ENCODE measurements at places on chromosomes 12 and 14. TPM values are rescaled to one million over a fixed set of nuclear protein-coding genes. Genes with fewer than 3 reads are reported as not detected.

DNA sequence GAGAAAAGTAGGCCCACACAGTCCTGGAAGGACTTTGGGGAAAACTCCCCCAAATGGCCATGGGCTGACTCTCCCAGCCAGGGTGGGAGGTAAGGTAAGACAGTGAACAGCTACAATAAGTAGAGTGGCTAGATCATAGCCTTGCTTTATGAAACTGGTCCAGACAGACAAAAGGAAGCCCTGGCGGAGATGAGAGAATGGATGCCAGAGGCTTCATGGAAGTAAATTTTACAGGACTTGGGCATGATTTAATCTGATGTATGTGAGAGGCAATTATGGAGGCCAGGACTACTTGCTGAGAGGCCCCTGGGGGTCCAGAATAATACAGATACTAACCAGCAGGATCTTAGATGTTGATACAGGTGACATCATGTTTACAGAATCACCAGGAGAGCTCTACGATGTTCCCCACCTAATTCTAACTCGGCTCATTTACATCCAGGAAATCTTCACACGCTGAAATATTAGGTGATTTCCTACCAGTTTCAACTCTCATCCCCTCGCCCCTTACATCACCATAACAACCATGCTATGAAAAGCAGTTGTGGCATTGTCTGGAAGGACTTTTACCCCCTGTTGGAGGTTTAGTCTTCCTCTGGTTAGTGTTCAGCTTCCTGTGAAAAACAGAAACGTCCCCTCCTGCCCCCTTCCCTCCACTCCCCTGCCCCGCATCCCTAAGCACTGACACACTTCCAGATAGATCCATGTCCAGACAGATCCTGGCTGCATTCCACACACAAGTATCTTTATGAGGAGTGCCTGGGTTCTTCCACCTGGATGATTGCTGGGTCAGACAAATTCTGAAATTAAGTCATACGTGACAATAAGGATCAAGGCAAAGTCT is 39.5 kb upstream of the NT5DC3 start:
- DNase-seq, result no peak
- H3K36me3 ChIP-seq, result no peaks in the 10 kb centered on the region
- H3K4me3 ChIP-seq, result no peak overlapping the region
- H3K4me1 ChIP-seq, result no peaks in the 10 kb centered on the region
- H3K27ac ChIP-seq, result no peak overlapping the region
- H3K27me3 ChIP-seq, result no peaks in the 10 kb centered on the region

DNA sequence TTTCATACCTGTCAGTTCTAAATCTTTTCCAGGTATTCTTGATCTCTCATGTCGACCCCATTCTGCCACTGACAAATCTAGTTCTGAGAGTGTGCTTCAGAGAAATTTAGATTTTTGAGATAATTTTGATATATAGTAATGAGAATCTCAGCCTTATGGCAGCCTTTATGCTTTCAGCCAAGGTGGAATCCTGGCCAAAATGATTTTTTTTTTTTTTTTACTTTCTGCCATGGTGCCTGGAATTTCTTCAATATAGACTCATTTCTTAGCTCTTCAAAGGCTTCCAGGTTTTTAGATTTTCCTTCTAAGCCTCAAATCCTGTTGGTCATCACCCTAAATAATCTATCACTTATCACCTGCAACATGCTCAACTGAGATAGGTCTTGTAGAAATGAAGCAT is 926.6 kb downstream of the NRXN3 start:
- H3K27ac ChIP-seq, result no peak overlapping the region
- H3K4me1 ChIP-seq, result no peaks in the 10 kb centered on the region
- no peaks in the 10 kb centered on the region for H3K27me3 ChIP-seq
- H3K36me3 ChIP-seq, result no peaks in the 10 kb centered on the region
- no peak for DNase-seq
- H3K4me3 ChIP-seq, result no peak overlapping the region

DNA sequence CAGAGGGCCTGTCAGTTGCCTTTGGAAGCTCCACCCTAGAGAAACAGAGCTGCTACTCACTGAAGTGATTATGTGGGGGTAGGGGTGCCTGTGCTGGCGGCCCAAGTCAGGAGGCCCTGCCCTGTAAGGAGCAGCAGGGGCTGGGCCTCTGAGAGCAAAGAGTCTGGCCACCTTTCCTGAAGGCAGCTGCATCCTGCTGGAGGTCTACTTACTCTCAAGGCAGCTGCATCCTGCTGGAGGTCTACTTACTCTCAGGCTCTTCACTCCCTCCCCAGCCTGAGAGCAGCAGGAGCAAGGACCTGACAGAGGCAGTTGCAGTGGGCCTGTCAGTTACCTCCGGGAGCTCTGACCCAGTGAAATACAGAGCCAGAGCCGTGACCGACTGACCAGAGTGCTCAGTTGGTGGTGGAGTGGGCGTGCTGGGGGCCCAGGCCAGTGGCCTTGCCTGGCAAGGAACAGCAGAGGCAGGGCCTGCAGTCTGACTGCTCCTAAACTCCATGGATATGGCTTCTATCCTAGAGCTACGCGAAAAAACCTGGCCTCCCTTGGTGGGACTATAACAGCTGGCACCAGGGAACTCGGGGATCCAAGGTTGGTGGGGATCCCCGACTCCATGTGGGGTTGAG is 32.3 kb downstream of the RAD51B start:
- no peak overlapping the region for H3K27ac ChIP-seq
- H3K36me3 ChIP-seq, result no peaks in the 10 kb centered on the region
- no peaks in the 10 kb centered on the region for H3K4me1 ChIP-seq
- no peaks in the 10 kb centered on the region for H3K27me3 ChIP-seq

The ASCL1 gene
- 0.81 TPM for polyA plus RNA-seq

DNA sequence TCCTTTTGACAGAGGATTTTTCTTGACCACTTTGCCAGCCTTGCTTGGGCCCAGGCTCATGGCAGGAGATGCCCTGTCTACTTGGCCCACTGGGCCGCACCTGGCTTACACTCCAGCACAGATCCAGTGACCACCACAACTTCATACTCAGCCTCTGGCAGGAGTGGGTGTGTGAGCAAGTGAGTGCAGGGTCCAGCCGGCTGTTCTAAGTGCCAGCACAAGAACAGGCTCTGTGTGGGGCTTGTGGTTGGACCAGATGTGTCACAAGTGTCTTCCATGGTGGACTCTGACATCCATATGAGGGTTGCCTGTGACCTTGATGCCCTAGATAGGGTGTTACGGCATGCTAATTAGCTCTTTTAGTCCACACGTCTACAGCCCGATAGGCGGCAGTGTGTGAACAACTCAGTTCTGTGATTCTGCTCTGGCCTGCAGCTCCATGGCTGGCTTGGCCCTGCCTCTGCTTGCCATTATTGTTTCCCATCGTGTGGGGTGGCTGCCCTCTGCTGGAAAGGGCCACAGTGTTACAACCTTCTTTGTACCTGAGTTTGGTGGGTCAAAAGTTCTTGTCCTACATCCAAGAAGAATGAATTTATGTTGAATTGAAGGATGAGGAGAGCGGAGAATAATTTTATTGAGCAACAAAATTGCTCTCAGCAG is 1089.1 kb downstream of the SLC6A15 start:
- H3K27me3 ChIP-seq, result no peaks in the 10 kb centered on the region
- no peak overlapping the region for H3K4me3 ChIP-seq
- H3K36me3 ChIP-seq, result no peaks in the 10 kb centered on the region
- peak; percentile 14 for DNase-seq
- H3K4me1 ChIP-seq, result peaks cover 8% of the 10 kb centered on the region

DNA sequence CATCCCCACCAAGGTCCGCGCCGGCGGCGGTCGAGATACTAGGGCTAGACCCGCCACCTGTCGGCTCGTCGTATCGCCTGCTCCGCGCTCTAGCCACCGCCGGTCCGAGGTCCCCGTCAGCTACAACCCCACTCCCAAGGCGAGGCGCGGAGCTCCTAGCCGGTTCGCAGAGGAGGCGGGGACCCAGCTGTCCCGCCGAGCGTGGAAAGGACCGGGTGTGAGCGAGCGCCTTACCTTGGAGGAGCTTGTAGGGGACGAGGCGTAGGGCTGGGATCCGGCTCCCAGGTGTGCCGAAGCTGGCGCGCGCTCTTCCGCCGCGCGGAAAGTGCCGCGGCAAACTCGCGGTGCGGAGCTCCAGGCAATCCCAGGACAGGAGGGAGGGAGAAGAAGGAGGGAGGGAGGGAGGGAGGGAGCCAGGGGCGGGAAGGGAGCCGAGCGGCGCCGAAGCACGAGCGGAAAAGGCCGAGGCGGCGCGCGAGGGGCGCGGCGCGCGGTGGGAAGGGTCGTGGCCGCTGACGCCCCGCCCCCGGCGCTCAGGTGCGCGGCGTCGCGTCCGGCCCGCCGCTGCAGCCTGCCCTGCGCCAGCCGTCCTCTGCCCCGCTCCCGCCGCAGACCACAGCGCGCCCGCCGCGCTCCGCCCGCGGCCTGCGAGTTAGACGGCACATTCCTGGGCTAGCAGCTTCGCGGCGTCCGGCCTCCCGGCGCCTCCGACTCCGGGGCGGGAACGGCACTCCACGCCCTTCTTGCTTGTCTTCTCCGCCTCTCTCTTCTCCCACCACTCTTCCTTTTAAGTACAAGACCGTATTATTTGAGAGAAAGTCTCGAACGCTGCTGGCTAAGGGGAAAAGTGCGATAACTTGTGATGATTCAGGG is at the start of gene PAWR:
Gene PAWR (minus strand): TSS at position 327 of the 873 bp plus-strand sequence. CDS start 720 bp downstream, outside the sequence.
- no peaks in the 10 kb centered on the region for H3K27me3 ChIP-seq
- H3K36me3 ChIP-seq, result peaks cover 1% of the 10 kb centered on the region
- DNase-seq, result peak; percentile 72
- H3K4me3 ChIP-seq, result peak within 1 kb of the TSS; percentile 67
- H3K27ac ChIP-seq, result peak within 1 kb of the TSS; percentile 43

GRCh38 chr12:9864913-9865675 is 4.1 kb downstream of the CLEC2B start:
- no peaks in the 10 kb centered on the region for H3K27me3 ChIP-seq
- peak; percentile 5 for DNase-seq
- no peaks in the 10 kb centered on the region for H3K36me3 ChIP-seq
- H3K27ac ChIP-seq, result peak overlapping the region; percentile 6
- no peaks in the 10 kb centered on the region for H3K4me1 ChIP-seq
- H3K4me3 ChIP-seq, result no peak overlapping the region

DNA sequence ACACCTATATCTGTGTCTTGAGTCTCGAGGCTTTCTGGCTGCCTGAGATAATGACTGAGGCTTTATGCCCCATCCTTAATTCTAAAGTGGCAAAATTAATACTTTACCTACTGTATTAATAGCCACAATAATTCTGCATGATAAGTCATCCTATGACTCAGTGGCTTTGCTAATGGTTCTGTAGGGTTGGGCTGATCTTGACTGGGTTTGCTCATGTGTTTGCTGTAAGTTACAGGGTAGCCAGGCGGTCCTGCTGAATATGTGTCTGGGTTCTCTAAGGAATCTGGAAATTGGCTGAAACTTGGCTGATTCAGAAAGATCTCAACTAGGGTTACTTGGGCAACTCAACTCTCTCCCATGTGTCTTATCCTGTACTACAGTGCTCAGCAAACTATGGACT is 21.7 kb downstream of the MGST1 start:
- no peaks in the 10 kb centered on the region for H3K27me3 ChIP-seq
- H3K4me1 ChIP-seq, result no peaks in the 10 kb centered on the region
- H3K4me3 ChIP-seq, result no peak overlapping the region
- H3K27ac ChIP-seq, result no peak overlapping the region
- H3K36me3 ChIP-seq, result no peaks in the 10 kb centered on the region

GRCh38 chr12:95548539-95549391 is 2.5 kb downstream of the USP44 start:
- DNase-seq, result peak; percentile 66
- peaks cover 49% of the 10 kb centered on the region for H3K27me3 ChIP-seq

GRCh38 chr14:37116933-37117849 is 55.2 kb downstream of the SLC25A21 start:
- DNase-seq, result no peak
- H3K36me3 ChIP-seq, result no peaks in the 10 kb centered on the region
- no peak overlapping the region for H3K27ac ChIP-seq
- no peaks in the 10 kb centered on the region for H3K27me3 ChIP-seq

DNA sequence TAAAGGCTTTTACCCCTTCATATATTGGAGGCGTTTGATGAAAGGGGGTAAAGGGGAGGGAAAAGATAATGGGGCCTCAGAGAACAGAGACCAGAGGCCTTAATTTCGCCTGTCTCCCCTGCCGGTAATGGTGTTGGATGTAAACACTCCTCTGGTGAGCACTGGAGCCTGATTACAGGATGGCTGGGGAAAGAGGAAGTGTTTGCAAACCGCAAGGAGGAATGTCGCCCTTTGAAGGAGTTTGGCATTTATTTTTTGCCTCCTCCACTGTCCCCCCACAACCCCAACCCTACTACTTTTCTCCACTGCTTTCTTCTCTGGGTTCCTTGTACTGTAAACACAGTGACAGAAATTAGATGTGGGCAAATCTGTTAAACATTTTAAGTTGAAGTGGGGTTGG is 211.9 kb upstream of the TBX3 start:
- H3K27ac ChIP-seq, result no peak overlapping the region
- no peaks in the 10 kb centered on the region for H3K27me3 ChIP-seq
- no peaks in the 10 kb centered on the region for H3K36me3 ChIP-seq
- H3K4me3 ChIP-seq, result no peak overlapping the region

The FIGNL2 gene
- 0.71 TPM for polyA plus RNA-seq

- peaks cover 32% of the 10 kb centered on the region for H3K4me1 ChIP-seq
- H3K27ac ChIP-seq, result no peak overlapping the region
- H3K36me3 ChIP-seq, result peaks cover 2% of the 10 kb centered on the region
These were observed 4.8 kb upstream of the TNS2 start for GRCh38 chr12:53044896-53045695.

DNA sequence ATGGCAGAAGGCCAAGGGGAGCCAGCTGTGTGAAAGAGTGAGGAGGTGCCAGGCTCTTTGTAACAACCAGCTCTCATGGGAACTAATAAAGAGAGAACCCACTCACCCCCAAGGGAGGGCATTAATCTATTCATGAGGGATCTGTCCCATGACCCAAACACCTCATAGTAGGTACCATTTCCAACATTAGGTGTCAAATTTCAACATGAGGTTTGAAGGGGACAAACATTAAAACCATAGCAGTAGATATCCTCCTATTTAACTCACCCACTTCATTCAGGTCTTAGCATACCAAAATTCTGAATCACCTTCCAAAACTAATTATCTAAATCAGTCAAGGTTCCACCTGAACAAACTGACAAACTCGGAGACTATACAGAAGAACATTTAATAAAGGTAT is 75.3 kb downstream of the PPFIA2 start:
- no peak overlapping the region for H3K27ac ChIP-seq
- no peaks in the 10 kb centered on the region for H3K27me3 ChIP-seq
- DNase-seq, result no peak
- no peaks in the 10 kb centered on the region for H3K36me3 ChIP-seq
- no peak overlapping the region for H3K4me3 ChIP-seq

DNA sequence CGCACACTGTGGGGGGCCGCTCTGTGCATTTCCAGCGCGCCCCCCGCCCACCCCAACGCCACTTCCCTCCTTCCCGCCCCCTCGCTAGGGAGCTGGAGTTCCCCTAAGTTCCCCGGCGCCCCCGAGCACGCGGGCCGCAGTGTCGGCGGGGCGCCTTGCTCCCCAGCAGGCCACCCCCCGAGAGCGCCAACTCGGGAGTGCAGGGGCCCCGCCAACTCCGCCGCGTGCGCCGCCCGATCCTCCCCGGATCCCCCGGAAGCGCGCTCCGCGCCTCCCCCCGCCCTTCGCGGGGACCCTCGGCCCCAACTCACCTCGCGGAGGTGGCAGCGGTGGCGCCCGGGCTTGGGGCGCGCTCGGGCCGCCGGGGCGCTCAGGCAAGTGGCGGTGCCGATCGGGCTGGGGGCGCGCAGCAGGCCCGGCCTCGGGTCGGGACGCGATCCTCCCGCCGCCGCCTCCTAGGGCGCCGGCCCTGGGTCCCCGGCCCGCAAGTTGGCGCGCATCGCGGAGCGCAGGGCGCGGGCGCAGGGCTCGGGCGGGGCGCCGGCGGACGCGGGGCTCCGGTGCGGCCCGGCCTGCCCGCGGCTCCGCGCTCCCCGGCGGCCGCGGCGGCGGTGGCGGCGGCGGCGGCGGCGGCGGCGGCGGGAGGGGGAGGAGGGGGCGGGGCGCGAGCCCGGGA is at the start of gene NCOR2:
Gene NCOR2 (minus strand): TSS at position 616 of the 676 bp plus-strand sequence. CDS start 72,361 bp downstream, outside the sequence.
- no peak for DNase-seq
- H3K27me3 ChIP-seq, result no peaks in the 10 kb centered on the region
- no peaks in the 10 kb centered on the region for H3K36me3 ChIP-seq
- peak within 1 kb of the TSS; percentile 98 for H3K4me3 ChIP-seq
- peaks cover 21% of the 10 kb centered on the region for H3K4me1 ChIP-seq
- peak within 1 kb of the TSS; percentile 99 for H3K27ac ChIP-seq

The CPNE6 gene
- polyA plus RNA-seq, result not detected

The SLC7A7 gene
- 113 TPM for polyA plus RNA-seq

All from lung (tissue), 17 donors.